ENCODE measurements at places on chromosomes 11 and 22.

GRCh38 chr11:134071766-134072402, 3.0 kb downstream of the JAM3 start:
- no peak for DNase-seq

GRCh38 chr11:86134580-86135318, 65.9 kb upstream of the PICALM start:
- DNase-seq: no peak

DNA sequence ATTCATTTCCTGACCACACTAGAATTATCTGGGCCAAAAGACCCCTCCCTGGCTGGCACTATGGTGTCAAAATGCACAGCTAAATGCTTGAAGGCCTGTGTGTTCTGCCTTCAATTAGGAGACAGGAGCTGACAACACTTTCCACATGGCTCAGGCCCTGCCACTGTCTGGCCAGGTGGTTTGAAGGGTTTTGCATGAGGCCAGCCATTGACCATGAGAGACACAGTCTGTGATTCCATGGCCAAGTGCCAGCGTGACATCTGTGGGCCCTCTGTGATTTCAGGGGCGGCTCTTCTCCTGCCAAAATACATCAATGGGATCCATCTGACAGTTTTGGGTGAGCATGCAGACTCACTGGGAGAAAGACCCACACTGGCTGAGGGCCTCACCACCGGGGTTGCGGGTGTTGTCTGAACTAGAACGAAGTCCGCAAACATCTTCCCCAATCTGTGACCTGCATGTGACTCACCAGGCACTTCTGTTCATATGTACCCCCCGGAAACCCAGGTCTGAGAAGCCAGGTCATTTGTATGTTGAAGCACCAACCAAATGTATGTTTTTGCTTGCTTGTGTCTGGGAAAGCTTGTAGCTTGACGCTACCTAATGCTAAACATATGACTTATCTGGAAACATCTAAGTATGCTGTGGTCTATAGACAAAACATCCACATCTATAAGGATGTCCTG, 20.7 kb upstream of the NAV2 start:
- no peak for DNase-seq

GRCh38 chr22:38246046-38246658, 26.7 kb downstream of the TMEM184B start:
- no peak for DNase-seq

GRCh38 chr11:33533386-33534052, 167.1 kb downstream of the C11orf91 start:
- DNase-seq: no peak

DNA sequence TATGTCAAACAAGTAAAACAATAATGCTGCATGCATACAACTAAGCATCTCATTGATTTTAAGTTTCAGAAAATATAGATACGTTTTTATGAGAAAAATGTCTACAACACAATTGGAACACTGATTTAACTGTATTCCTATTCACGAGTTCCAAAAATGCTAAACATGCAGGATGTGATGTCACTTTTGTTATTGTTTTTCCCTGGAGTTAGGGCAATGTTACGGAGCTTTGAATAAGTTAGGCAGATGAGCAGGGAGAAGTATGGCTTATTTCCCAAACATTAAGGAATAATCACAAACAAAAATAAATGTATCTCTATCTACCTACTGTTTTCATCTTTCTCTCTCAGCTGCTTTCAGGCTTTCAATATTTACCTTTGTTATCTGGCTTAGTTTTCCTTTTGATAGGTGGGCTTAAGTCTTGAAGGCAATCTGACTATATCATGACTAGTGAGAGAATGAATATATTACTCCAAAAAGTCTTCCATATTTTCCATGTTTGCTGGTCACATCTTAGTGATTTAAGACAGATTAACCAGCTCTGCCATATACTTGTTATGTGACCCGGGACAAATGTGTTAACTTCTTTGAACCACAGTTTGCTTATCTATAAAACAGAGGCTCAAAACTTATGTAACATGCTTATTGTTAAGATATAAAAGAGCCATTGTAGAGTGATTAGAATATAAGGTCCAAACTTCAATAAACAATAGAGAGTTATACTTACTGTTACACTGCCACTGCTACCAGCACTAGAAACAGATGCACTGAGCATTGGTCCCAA, 854.4 kb upstream of the CCDC90B start:
- no peak for DNase-seq

GRCh38 chr11:58867556-58867955, 23.1 kb upstream of the GLYATL2 start:
- DNase-seq: no peak

DNA sequence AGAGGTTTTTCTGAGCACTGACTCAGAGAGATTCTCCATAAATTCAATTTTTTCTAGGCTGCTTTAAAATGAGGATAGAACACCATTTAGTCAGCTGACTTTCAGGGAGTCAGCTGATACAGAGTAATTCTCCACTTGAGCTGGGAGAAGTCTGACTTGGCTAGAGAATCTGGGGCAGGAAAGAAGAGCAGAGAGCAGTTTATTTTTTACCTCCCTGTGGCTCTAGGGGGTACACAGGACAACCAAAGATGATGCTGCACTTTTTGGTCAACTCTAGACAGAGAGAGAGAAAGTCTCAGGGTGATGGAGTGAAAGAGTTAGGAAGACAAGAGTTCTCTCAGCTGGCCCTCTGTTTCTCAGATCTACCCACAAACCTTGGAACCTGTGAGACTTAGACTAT, 67.3 kb upstream of the EED start:
- DNase-seq: no peak

- no peak for DNase-seq
Measured at GRCh38 chr11:125517116-125517770, 21.2 kb upstream of the FEZ1 start.

- no peak for DNase-seq
Measured at GRCh38 chr11:72860010-72860409, 45.8 kb downstream of the ATG16L2 start.

GRCh38 chr22:50505276-50505775, 2.2 kb downstream of the LMF2 start:
- no peak for DNase-seq

DNA sequence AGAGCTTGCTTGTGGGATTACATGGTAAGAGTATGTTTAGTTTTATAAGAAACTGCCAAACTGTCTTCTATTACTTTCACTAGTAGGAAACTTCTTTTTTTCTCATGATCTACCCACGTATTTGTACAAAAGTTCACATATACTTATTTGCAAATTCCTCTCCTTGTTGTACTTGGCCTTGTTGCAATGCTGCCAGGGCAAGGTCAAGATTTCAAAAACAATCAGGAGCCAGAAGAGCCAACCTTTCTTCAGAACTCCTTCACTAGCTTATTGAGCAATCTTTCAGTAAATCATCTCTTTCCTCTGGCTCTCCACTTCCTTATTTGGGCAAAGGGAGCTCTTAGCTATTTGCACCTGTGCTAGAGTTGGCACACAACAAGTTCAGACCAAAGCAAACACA, 9.7 kb downstream of the SRSF8 start:
- no peak for DNase-seq

- DNase-seq: no peak
Measured at GRCh38 chr11:12242966-12243365, 132.6 kb downstream of the MICAL2 start.

DNA sequence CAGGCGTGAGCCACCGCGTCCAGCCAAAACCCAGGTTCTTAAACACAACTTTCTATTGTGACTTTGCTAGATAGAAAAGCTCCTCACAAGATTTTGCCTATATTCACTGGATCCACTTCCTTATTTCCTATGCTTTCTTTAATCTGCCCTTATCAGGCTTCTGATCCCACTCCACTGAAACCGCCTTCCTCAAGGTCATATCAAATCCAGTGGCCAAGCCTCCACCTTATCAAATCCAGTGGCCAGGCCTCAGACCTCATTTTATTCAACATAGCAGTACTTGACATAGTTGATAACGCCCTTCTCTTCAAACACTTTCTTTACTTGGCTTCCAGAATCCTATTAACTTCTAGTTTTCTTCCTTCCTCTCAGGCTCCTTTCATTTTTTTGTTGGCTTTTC, 29.5 kb downstream of the DIXDC1 start:
- DNase-seq: no peak

- no peak for DNase-seq
Measured at GRCh38 chr11:290621-291231, 1.8 kb downstream of the PGGHG start.

DNA sequence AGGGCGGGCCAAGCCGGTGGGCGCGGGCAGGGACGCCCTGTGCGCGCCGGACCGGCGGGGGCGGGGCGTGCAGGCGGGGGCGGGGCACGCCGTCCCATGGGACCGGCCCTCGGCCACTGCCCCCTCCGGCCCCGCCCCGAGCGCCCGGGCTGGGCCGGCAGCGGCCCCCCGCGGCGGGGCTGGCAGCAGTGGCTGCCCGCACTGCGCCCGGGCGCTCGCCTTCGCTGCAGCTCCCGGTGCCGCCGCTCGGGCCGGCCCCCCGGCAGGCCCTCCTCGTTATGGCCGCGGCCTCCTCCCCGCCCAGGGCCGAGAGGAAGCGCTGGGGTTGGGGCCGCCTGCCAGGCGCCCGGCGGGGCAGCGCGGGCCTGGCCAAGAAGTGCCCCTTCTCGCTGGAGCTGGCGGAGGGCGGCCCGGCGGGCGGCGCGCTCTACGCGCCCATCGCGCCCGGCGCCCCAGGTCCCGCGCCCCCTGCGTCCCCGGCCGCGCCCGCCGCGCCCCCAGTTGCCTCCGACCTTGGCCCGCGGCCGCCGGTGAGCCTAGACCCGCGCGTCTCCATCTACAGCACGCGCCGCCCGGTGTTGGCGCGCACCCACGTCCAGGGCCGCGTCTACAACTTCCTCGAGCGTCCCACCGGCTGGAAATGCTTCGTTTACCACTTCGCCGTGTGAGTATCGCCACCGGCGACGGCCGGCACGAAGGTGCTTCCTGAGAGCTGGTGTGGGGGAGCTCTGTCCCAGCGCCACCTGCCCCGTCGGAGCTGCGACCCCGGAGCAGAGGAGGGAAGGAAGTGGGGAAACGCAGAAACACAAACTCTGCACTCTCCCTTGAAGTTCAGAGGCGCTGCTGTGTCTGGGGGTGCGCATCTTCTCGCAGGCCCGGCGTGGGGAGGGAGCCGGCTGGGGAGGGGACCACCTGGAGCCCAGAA, at the start of gene KCNQ1:
Gene KCNQ1 (plus strand): TSS at position 188 of the 925 bp plus-strand sequence. CDS start 91 bp downstream, at position 279.
- DNase-seq: no peak

DNA sequence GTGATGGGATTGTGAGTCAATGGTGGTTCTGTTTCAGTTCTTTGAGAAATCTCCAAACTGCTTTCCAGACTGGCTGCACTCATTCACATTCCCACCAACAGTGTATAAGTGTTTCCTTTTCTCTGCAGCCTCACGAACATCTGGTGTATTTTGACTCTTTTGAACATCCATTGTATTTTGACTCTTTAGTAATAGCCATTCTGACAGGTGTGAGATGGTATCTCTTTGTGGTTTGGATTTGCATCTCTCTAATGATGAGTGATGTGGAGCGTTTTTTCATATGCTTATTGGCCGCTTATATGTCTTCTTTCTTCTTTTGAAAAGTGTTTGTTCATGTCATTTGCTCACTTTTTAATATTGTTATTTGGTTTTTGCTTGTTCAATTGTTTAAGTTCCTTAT, 19.4 kb downstream of the NELL1 start:
- DNase-seq: no peak

DNA sequence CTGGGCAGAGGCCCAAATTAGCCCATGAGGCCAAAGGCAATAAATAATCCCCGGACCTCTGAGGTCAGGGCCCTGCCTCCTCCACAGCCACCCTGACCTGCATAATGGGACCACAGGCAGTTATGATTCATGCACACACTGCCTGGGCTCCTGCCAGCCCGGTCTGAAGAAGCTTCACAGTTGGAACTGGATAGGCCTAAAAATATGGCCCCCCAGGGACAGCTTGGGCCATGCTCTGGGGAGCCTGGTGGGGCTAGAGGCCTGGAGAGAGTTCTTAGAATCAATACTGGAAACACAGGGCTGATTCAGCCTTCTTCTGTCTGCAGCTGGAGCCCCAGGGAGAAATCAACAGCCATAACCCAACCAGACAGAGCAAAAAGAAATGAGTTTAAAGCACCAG, 112.8 kb upstream of the CADM1 start:
- DNase-seq: no peak

DNA sequence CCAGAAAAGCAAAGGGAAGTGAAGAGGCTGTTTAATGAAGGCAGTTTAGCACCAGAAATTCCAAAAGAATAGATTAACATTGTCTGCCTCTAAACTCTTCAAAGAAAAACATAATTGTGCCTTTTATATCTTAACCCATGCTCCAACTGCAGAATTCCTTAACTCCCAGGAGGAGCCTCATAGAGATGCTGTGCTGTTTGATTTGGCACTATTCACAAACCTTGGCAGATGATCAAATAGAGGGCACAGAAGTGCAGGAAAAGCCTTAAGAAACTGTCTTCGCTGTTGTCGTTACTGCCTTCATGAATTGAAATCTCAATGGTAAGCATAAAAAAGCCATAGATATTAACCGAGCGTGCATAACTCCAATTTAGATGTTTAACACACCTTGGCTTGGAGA, 124.1 kb upstream of the MPPED2 start:
- no peak for DNase-seq

- DNase-seq: no peak
Measured at GRCh38 chr11:125289419-125290098, 125.0 kb downstream of the PKNOX2 start.

GRCh38 chr11:118884875-118885274, 1.2 kb downstream of the CXCR5 start:
- no peak for DNase-seq

- peak; percentile 86 for DNase-seq
Measured at GRCh38 chr11:128172046-128172878, 415.1 kb downstream of the ETS1 start.

GRCh38 chr11:70625582-70626518, 227.5 kb downstream of the CTTN start:
- DNase-seq: no peak

DNA sequence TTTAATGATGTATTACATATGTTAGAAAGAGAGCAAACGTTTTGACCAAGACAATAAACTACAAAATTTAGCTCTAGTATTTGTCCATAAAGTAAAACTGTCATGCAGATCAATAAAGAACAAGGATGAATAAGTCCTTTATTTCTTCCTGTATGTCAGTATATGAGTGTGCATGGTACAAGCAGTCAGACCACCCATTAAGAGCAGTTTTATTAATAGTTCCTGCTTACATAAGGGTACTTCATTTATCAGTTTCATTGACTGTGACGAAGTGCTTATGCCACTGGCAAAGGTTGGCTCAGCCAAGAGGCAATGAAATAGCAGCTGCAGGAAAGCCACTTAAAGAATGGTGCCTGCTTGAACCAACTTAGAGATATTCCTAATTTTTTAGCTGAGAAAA, 913.0 kb upstream of the CNTN5 start:
- no peak for DNase-seq

- DNase-seq: peak; percentile 58
Measured at GRCh38 chr11:75031771-75032549, 43.2 kb downstream of the NEU3 start.

GRCh38 chr22:27603800-27604144, 197.8 kb downstream of the MN1 start:
- no peak for DNase-seq
